ENCODE measurements at places on chromosomes 7 and 10. TPM values are rescaled to one million over a fixed set of nuclear protein-coding genes. Genes with fewer than 3 reads are reported as not detected.

Gene EBLN1
- not detected for total RNA-seq

DNA sequence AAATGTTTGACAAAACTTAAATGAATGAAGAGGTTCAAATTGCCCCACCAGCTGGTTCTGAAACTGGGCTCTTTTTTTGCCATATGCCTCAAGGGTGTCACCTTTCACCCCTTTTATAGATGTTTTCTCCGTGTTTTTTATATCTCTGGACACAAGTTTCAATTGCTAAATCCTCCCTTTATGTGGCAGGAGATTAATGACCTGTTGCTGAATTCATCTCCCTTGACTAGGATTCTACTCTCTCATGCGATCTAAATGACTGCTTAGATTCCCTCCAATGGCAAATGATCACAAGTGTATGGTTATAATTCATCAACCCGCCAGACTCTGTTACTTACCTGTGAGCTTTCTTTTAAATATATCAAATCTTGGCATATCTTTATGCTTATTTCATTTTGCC is 677.0 kb upstream of the POT1 start:
- no peak for DNase-seq

GRCh38 chr7:138750901-138751464 is 46.8 kb upstream of the TMEM213 start:
- DNase-seq = no peak

Gene SP8
- not detected for total RNA-seq

Gene ADRA2A
- total RNA-seq = not detected

GRCh38 chr7:156892081-156892800 is 742 bp downstream of the LMBR1 start:
- DNase-seq = no peak

GRCh38 chr7:7705318-7705717 is 13.1 kb downstream of the RPA3 start:
- no peak for DNase-seq

Gene ZNF365
- total RNA-seq = 4.7 TPM

DNA sequence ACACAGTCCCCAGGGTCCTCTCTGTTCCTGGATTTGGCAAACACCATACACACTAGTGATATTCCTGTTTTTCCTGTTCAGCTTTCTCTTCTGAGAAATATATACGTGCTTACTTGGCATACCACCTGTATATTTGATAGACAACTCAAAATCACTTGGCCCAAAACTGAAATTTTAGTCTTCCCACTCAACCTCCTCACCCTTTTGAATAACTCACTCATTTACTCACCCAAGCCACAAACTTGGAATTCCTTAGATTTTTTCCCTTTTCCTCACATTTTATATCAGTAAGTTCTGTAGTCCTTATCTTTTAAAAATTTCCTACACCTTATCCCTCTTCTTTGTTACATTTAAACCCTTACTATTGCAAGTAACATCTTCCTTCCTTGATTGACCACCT is 143.4 kb downstream of the PPP1R3A start:
- no peak for DNase-seq

Gene PALD1
- total RNA-seq = 3.9 TPM

- DNase-seq = no peak
Observed at GRCh38 chr10:7407368-7408290, 3.2 kb downstream of the SFMBT2 start.

- DNase-seq = no peak
Observed at GRCh38 chr10:116809483-116810119, 39.7 kb upstream of the ENO4 start.

Gene FAM180A
- not detected for total RNA-seq

- DNase-seq = no peak
Observed at GRCh38 chr7:151868396-151869108, 8.4 kb downstream of the PRKAG2 start.

DNA sequence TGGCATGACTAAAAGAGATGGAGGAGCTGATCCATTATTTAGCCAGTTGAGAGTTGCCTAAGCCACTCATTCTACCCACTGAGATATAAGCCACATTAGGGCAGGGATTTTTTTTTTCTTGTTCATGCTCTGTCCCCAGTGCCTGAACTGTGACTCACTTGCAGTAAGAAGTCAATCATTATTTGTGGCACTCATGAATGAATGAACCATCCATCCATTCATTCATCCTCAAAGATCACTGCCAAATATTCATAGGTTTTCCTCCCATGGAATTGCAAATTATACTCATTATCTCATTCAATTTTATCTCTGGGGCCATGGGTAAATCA is 22.8 kb upstream of the ARID5B start:
- DNase-seq = no peak

DNA sequence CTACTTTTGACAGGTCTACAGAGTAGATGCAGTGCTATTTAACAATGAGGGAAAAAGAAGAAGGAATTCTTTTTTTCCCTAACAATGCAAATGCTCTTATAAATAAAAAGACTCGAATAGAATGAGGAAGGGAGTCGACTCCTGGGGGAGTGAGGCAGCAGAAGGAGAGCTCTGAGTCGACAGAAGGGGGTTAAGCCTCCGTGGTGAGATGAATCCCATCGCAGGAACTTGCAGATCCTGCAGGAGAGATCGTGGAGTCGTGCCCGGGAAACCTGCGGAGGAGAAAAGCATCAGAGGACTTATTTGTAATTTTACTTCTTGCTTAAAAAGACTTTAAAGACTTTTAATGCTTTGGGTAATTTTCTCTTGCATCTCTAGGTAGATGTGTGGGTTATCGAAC is 17.4 kb downstream of the ITIH2 start:
- DNase-seq = no peak

DNA sequence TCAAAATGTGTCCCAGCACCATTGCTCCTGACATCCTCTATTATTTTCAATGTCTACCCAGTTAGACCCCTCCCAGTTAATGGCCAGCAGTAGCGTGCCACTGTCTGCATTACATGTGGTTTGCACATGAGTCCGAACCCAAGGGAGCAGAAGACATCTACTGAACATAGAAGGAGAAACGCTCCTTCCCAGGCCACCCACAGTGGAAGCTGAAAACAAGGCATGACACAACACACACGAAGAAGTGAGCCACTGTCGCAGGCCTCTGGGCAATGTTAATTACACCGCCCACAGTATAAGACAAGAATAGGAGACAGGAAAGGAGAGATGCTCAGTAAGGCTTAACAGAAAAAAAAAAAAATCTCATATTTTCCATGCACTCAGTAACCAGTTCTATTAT is 50.5 kb downstream of the MKX start:
- no peak for DNase-seq

DNA sequence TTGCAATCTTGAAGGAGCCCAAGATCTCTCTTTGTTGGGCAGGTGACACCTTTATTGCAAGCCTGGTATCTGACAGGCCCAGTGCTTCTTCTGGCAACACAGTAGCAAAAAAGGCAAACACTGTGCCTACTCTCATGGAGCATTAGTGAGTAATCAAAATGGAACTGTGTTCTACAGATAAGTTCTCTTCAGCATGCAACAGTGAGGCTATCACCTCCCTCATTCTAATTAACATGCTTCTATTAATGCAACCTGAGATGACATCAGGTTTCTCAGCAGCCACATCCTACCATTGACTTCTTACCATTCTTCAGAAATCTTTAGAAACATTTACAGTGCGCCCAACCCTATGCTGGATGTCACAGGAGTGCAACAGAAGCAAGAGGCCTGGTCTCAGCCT is 77.9 kb upstream of the KCNMA1 start:
- no peak for DNase-seq

DNA sequence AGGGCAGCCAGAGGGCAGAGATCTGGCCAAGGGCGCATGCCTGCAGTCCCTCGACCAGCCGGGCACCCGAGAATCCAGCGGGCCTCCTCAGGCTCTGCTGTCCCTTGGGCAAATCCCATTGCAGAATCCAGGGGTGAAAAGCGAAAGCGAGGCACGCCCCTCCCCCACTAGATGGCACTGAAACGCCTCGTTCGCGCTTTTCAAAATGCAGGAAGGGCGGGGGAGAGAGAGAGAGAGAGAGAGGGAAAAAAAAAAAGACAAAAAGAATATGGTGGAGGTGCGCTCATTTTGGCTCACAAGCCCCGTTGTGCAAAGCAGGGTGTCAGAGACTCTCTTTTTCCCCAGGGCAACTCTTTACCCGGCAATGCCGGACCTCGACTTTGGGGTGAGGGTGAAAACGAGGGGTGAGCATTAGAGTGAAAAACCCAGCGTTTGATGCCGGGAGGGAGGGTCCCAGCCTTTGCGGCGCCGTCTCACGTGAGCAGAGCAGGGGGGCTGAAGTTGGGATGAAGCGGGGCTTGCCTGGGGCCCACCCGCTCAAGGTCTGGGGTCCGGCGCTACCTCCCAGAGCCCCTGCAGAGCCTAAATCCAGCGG is 2.5 kb upstream of the TMEM178B start:
- DNase-seq = no peak

- peak; percentile 25 for DNase-seq
Observed at GRCh38 chr10:59177031-59177797, 771 bp downstream of the PHYHIPL start.

GRCh38 chr10:34139559-34139958 is 675.5 kb downstream of the PARD3 start:
- peak; percentile 84 for DNase-seq

Gene STAMBPL1
- 5.2 TPM for total RNA-seq

DNA sequence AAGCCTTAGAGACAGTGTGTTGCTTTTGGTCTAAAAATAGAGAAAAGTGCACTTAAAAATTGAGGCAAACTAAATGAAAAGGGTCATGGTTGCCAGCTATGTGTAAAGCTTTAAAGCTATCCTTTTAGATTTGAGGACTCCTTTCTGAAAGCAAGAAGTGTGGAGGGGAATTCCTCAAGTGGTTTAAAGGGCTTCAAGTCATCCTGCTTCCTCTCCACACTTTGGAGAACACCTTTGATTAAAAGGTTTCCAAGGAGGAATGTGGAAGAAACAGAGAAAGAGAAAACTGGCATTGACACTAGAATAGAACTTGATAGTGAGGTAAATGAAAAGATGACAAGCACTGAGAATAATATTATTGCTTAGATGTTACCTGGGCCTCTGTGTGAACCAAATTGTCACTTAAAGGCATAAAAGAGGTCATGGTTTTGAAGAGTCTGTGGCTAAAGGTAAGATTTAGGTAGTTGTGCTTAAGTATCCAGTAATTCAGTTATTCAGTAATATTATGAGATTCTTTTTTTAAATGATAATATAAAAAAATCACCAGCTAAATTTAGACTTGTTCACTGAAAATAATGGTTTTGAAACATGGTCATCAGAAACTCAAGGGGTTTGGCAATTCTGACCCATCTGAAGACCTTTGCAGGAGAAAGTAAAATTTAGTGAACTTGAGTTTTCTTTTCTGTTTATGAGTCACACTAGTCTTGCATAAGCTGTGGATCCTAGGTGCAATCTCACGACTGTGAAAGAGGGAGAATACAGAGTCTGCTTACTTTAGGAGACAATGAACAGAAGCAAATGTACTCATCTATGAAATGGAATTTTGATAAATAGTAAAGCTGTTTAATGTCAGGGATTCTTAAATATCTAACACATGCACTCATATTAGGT is 466.0 kb downstream of the KIF20B start:
- no peak for DNase-seq

DNA sequence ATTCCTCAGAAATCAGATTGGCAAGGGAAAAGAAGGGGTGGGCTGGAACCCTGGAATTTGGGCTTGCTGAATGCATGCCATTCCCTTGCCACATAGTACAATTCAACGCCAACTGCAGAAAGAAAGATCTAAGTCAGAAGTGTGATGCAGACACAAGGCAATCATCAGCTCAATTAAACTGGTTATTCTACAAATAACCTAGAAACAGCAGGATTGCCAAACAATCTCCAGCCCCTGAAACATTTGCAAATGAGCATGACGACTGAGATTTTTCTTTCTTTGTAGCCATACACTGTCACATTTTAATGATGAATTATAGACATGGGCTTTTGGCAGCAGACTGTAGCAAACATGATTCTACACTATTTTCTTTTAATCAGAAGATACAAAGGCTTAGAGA is 16.5 kb upstream of the CREB5 start:
- DNase-seq = no peak

DNA sequence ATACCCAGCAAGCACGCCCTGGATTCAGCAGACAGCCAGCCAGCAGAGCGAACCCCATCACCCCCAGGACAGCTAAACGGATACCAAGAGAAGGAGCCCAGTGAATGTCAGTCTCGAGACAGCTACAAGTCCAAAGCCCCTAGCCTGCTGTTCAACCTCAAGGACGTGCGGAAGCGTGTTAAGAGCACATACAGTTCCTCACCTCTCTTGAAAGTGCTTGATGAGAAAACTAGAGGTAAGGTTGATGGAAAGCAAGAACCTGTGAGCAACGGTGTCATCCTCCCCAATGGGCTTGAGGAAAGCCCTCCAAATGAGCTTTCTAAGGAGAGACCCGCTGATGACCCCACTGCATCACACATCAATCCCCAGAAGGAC is 24.9 kb downstream of the C10orf71 start:
- no peak for DNase-seq

- DNase-seq = no peak
Observed at GRCh38 chr10:9296190-9296589, 1241.7 kb downstream of the GATA3 start.

Gene CLEC5A
- total RNA-seq = not detected

Gene ELN
- not detected for total RNA-seq

Gene PDK4
- total RNA-seq = 0.42 TPM

- no peak for DNase-seq
Observed at GRCh38 chr7:6384327-6384726, 63.4 kb downstream of the DAGLB start.
